Mucosa of gallbladder (tissue), 1 donor: ENCODE measurements at places on chromosomes 2 and 18.

DNA sequence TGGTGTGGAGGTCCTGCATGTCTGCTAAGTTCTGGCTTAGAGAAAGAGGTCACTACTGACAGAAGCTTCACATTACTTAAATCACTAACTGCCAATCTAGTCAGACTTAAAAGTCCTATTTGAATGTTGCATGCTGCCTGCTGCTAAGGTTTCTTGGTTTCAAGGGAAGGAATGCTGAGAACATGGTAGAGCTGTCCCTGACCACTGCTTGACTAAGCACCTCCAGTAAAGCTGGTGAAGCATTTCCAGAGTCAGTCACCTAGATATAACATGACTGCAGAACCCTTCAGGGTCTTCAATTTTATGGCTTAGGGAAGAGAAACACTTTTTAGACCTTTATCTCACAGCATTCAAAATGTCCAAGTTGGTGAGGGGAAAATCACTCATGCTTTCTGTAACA lies 2178.3 kb upstream of the PIK3C3 start:
- DNase-seq: no peak

DNA sequence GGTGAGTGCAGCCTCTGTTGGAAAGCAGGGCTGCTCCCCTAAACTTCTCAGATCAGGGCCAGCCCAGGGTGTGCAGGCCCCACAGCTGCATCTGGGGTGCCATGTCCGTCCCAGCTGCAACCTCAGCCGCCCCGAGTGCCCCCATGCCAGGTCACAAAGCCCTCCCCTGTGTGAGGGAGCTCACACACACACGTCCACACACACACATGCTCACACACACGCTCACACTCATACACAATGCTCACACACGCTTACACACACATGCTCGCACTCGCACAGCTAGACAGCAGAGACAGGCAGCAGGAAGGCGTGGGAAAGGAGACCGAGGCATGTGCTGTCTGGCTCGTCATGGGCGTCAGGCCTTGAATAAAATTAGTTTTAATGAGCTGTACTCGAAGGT lies 55.4 kb downstream of the ADI1 start:
- DNase-seq: no peak

GRCh38 chr18:70998490-70998889 lies 709.6 kb downstream of the SOCS6 start:
- no peak for DNase-seq

DNA sequence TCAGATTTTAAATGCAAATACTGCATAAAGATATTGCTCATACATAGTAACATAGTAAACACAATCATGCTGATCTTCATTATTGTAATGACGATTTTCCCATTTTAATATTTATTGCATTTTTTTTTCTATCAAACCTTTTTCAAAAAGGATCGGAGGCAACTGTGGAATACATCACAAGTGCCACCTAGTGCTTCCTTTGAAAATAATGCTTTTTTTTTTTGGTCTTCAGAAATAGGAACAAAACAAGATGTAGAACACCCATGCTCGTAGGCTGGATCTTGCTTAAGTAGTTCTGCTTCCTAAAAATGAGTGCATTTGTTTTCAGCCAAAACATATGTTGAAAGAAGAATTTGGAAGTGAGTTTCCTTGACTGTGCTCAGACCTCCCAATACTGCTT lies 35.7 kb upstream of the GPR155 start:
- DNase-seq: no peak

GRCh38 chr18:10121786-10122515 lies 208.1 kb downstream of the VAPA start:
- DNase-seq: no peak
